ENCODE measurements at places on chromosomes 5 and 9.

- DNase-seq, result no peak
Measured at GRCh38 chr5:138668451-138669380, 84.5 kb upstream of the CTNNA1 start.

- no peak for DNase-seq
Measured at GRCh38 chr9:89375191-89375760, 57.0 kb downstream of the SECISBP2 start.

DNA sequence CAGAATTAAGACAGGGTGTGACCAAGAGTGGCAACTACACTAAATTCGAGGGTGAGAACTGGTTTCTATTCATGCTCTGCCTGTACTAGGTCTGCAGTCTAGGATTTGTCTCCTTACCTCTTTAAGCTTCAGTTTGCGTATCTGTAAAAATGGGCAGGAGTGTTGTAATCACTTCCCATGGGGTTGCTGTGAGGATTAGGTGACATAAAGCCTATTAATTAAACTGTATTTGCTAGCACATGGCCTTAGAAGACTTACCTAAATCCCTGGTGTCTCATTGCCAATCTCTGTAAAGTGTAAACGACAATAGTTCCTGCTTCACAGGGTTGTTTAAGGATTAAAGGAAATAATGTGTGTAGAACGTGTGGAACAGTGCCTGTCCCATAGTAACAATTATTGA, 193.6 kb downstream of the DRD1 start:
- DNase-seq, result no peak

DNA sequence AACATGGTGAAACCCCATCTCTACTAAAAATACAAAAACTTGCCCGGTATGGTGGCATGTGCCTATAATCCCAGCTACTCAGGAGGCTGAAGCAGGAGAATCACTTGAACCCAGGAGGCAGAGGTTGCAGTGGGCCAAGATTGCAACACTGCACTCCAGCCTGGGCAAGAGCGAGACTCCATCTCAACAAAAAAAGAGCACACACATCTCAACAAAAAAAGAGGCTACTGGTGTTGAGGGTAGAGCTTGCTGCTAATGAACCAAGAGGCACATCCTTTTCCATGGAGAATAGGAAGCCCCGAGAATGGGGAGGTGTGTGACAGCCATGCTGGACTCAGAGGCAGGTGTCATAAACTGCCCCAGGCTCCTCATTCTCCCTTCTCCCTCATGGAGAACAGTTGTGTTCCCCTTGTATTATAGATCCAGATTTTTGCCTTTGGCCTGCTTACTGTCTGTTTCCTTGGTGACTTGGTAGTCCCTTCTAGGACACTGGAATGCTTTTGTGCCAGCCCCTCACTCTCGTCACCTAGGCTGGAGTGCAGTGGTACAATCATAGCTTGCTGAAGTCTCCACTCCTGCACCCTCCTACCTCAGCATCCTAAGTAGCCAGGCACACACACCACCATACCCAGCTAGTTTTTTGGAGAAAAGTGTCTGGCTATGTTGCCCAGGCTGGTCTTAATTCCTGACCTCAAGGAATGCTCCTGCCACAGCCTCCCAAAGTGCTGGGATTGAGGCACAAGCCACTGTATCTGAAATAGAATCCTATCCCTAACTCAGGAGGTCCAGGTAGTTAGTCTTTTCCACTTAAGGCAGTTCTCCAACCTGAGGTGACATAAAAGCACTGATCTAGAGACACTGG, 5.1 kb downstream of the RPL12 start:
- peak; percentile 27 for DNase-seq

DNA sequence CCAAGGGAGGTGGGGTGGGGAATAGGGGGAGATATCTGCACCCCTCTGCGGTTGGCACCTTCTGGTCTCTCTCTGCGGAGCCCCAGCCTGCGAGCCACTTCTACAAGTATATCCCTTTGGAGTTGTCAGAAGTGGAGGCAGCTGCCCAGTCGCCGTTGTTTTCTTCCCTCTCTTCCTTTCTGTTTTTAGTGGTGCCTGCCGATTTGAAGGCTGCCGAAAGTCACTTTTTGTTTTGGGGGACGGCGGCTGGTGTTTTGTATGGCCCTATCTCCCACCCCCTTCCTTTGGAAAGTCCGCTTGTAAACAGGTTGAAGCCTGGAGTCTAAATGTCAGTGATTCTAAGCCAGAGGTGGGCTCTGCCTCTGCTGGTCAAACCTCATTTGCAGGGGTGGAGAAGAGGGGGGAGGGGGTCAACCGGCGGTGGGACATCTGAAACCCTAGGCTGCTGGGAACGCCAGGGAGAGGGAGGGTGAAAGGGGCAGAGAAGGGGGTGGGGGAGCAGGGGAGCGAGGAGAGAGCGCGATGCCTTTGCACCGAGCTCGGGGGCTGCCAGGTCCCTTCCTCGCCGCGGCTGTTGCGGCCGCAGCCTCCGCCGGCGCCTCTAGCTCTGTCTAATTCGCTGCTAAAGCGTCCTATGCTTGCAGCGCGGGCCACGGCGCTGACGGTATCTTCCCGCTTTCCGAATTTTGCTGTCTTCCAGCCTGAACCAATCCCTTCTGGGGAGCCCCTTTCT, at the start of gene FGF10:
FGF10 (minus strand) TSS at position 331 of the 733 bp plus-strand sequence. CDS start 738 bp downstream, outside the sequence.
- DNase-seq, result no peak

DNA sequence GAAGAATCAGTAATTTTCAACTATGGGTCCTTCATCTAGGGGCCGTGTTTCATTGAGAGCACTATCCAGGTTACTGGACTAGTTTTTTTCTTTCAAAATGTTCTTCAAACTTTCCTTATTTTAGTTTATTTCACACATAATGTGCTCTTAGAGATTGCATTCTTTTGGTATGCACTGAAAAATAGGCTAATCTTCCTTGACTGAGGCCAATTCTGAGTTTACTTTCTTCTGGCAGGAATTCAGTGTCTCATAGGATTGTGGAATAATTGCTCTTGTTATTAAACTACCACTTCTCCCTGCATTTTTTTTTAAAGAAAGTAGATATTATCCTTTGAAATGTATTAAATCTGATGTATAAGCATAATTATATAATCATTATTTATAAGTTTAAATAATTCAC, 624.5 kb downstream of the RAB3C start:
- DNase-seq, result no peak
